ENCODE measurements at places on chromosomes 7 and 10. TPM values are rescaled to one million over a fixed set of nuclear protein-coding genes. Genes with fewer than 3 reads are reported as not detected.
A peak's percentile ranks its signal among the peaks of the same experiment; 100 is the strongest.

DGKB gene
- 2.6 TPM for total RNA-seq

TAS2R4 gene
- total RNA-seq: 1.3 TPM

PVRIG gene
- not detected for total RNA-seq

BMPR1A gene
- total RNA-seq: 129 TPM

AFAP1L2 gene
- 6.2 TPM for total RNA-seq

IRF5 gene
- 0.28 TPM for total RNA-seq

RSU1 gene
- 68.2 TPM for total RNA-seq

IGFBP3 gene
- 5.5 TPM for total RNA-seq

PTPN20 gene
- not detected for total RNA-seq

AHCYL2 gene
- 30.5 TPM for total RNA-seq

AASS gene
- 394 TPM for total RNA-seq

DNA sequence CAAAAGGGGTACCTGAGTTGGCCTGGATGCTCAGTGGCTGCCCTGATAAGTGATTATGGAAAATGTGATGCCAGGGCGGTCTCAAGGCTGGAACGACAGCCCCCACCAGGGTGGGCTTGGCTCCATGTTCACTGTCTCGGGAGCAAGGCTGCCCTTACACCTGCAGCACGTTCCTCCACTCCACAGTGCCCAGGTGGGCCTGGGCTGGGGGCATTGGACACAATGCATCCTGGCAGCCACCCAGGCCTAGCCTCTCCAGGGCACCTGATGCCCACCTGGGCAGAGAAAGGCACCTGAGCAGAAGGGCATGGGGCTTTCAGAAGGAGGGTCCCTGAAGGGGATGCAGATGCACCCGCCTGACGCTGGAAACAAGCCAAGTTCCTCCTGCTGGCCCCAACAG, 548.3 kb downstream of the DNAJB6 start:
- no peaks in the 10 kb centered on the region for H3K27me3 ChIP-seq
- H3K4me3 ChIP-seq: no peak overlapping the region
- no peak overlapping the region for H3K27ac ChIP-seq
- H3K4me1 ChIP-seq: peaks cover 5% of the 10 kb centered on the region
- no peaks in the 10 kb centered on the region for H3K36me3 ChIP-seq

GRCh38 chr7:57449904-57450303, at the start of gene ZNF716:
Gene ZNF716, plus strand, starts transcription at chr7:57450177. Its CDS starts 112 bp downstream, at chr7:57450289.
- no peak within 1 kb of the TSS for H3K27ac ChIP-seq
- H3K4me1 ChIP-seq: no peaks in the 10 kb centered on the region
- H3K4me3 ChIP-seq: no peak within 1 kb of the TSS
- no peak for DNase-seq
- H3K27me3 ChIP-seq: no peaks in the 10 kb centered on the region

DNA sequence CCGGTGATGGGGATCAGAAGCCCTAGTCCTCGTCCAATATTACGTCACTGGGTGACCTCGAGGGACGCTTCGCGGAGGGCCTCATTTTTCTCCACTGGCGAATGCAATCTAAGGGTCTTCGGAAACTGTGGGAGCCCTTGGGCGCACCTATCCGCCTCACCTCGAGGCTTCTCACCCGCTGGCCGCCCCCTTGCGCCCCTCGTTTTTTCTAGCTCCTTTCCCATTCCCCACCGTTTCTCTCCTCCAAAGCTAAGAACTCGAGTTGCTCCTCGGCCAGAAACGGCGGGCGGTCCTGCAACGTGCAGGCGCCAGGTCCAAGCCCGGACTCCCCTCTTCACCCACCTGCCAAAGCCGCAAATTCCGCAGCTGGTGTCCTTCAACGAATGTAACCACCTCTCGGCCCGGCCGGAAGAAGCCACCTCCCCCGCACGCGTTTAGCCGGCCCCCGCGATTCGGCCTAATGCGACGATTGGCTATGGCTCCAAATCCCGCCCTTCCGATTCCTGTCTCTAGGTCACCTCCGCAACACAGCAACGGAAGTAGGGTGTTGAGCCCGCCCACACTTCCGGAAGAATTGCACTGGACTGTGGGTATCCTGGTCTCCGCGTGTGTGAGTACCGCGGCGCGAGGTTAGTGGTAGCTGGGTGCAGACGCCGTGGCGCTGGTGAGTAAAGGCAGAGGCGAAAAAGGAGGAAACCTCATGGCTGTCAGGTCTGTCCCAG, at the start of the genes ATP5MK and PDCD11:
Gene ATP5MK (minus strand): TSS at position 409 of the 722 bp plus-strand sequence. CDS start 4,018 bp downstream, outside the sequence.
Gene PDCD11 (plus strand): TSS at position 560 of the 722 bp plus-strand sequence. CDS start 1,801 bp downstream, outside the sequence.
- H3K4me3 ChIP-seq: peak within 1 kb of the TSS; percentile 96
- DNase-seq: peak; percentile 85
- H3K27ac ChIP-seq: peak within 1 kb of the TSS; percentile 37
- no peaks in the 10 kb centered on the region for H3K4me1 ChIP-seq
- H3K36me3 ChIP-seq: peaks cover 19% of the 10 kb centered on the region
- no peaks in the 10 kb centered on the region for H3K27me3 ChIP-seq

- H3K4me3 ChIP-seq: no peak overlapping the region
- no peak overlapping the region for H3K27ac ChIP-seq
- H3K4me1 ChIP-seq: no peaks in the 10 kb centered on the region
- DNase-seq: no peak
Observed at GRCh38 chr7:50594136-50594535, 28.9 kb upstream of the DDC start.

DNA sequence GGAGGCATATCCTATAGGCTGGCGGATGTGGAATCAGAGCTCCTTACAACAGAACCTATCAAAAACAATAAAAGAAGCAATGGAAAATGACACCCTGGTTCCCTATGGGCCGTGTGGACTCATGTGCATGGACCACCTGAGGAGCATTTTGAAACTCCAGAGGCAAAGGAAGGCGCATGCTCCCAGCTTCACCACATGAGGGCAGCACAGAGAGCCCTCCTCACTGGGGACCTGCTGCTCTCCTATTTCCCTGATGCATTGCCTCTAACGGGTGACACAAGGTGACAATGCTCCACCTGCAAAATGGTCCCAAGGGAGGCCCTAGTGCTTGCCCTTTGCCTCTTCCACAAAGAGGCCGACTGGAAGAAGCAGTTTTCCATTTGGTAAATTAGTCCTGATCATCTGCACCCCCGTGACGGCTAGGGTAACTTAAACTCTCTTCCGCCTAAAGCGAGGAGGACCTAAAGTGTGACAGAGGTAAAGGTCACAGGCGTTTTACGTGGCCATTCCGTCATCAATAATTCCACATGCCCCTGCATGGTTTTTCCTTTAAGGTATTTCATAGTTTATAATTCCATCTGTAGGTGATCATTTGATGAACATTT, 67.7 kb downstream of the GPAM start:
- no peak overlapping the region for H3K4me3 ChIP-seq
- no peaks in the 10 kb centered on the region for H3K36me3 ChIP-seq
- no peaks in the 10 kb centered on the region for H3K27me3 ChIP-seq

- H3K27me3 ChIP-seq: no peaks in the 10 kb centered on the region
- DNase-seq: no peak
- no peak overlapping the region for H3K4me3 ChIP-seq
- H3K36me3 ChIP-seq: no peaks in the 10 kb centered on the region
- H3K27ac ChIP-seq: no peak overlapping the region
Observed at GRCh38 chr10:112755446-112756234, 194.4 kb upstream of the TCF7L2 start.

GRCh38 chr10:122362031-122362592, 12.4 kb upstream of the PLEKHA1 start:
- DNase-seq: no peak
- peaks cover 2% of the 10 kb centered on the region for H3K4me1 ChIP-seq
- H3K27ac ChIP-seq: no peak overlapping the region
- H3K4me3 ChIP-seq: no peak overlapping the region
- H3K27me3 ChIP-seq: no peaks in the 10 kb centered on the region

DNA sequence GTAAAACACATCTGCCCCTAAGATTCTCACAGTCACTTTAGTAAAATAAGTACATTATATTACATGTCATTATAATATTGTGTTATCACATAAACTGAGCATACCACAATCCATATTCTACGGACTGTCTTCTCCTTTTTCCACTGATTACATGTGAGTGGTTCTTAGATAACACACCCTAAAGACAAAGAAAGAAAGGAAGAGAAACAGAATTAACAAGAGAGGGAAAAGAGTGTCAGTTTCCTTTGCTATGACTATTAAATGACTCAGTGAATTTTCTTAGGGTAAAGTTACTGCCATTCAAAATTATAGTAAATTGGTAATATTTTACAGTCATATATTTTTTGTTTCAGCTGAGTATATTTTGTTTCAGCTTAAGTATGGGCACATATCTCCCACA, 268.3 kb downstream of the TWIST1 start:
- H3K27ac ChIP-seq: no peak overlapping the region
- no peaks in the 10 kb centered on the region for H3K4me1 ChIP-seq
- H3K27me3 ChIP-seq: no peaks in the 10 kb centered on the region
- no peak overlapping the region for H3K4me3 ChIP-seq
- no peaks in the 10 kb centered on the region for H3K36me3 ChIP-seq
- no peak for DNase-seq

GRCh38 chr7:133436014-133436428, 183.1 kb downstream of the EXOC4 start:
- no peaks in the 10 kb centered on the region for H3K27me3 ChIP-seq
- H3K4me1 ChIP-seq: peaks cover 4% of the 10 kb centered on the region
- H3K27ac ChIP-seq: no peak overlapping the region
- H3K4me3 ChIP-seq: no peak overlapping the region

- H3K4me1 ChIP-seq: peaks cover 8% of the 10 kb centered on the region
- DNase-seq: no peak
- H3K27me3 ChIP-seq: no peaks in the 10 kb centered on the region
- H3K27ac ChIP-seq: no peak overlapping the region
- no peaks in the 10 kb centered on the region for H3K36me3 ChIP-seq
Observed at GRCh38 chr10:112653215-112653614, 206.2 kb downstream of the VTI1A start.

DNA sequence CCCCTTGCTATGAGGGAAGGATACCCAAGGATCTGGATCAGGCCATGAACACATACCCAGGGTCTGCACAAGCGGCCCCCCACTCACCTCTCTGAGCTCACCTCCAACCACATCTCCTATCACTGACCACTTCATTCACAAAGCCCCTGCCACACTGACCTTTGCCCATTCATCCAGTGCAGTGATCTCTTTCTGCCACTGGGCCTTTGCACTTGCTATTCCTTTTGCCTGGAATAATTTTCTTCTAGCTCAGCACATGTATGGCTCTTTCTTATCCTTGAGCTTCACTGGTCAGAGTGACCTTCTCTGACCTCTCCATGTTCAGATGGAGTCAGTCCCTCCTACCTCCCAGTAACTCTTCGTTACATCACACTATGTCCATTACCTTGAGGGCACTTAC, 48.3 kb downstream of the ADRA2A start:
- no peaks in the 10 kb centered on the region for H3K27me3 ChIP-seq
- no peak overlapping the region for H3K4me3 ChIP-seq
- peaks cover 2% of the 10 kb centered on the region for H3K4me1 ChIP-seq
- no peaks in the 10 kb centered on the region for H3K36me3 ChIP-seq
- H3K27ac ChIP-seq: no peak overlapping the region
- DNase-seq: no peak

DNA sequence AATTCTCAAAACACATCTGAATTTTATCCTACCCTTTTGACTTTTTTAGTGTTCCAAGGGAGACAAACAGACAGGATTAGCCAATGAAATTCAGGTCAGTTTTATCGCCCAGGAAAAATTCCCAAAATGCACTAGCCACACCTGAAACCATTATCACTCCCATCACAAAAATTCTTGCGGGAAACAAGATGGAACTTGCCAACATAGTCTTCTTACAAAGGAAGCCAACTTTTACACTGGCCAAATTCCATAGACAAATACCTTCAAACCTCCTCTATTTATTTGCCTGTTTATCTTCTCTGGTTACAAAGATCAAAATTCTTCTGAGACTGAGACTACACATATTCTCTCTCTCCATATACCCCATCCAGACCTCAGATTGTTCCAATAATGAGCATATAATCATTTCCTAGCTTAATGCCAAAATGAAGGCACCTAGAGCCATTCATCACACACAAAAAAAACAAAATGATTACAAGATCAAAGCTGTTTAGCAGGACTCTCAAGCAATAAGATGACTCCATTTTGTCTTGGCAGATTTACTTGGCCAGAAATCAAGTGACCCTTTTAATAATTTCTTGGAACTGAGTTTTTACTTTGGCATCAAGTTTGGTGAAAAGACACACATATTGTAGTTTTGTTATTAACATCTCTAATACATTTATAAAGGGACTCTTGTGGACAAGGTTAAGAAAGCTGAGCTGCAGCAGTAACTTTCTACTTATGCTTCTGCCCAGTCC, 30.2 kb downstream of the MET start:
- no peaks in the 10 kb centered on the region for H3K4me1 ChIP-seq
- H3K4me3 ChIP-seq: no peak overlapping the region
- no peak for DNase-seq

DNA sequence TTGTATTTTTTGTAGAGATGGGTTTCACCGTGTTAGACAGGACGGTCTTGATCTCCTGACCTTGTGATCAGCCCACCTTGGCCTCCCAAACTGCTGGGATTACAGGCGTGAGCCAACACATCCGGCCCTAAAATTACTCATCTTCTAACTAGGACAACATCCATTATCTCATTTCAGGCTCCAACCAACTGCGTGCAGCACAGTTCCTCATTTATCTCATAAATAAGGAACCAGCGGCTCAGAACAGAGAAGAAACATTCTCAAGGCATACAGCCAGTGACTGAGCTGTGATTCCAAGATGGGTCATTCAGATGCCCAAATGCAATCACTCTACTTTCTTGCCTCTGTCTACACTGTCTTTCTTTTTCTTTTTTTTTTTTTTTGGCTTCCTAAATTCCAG, 356.1 kb downstream of the ELMO1 start:
- no peak for DNase-seq
- no peaks in the 10 kb centered on the region for H3K27me3 ChIP-seq
- no peak overlapping the region for H3K27ac ChIP-seq

DNA sequence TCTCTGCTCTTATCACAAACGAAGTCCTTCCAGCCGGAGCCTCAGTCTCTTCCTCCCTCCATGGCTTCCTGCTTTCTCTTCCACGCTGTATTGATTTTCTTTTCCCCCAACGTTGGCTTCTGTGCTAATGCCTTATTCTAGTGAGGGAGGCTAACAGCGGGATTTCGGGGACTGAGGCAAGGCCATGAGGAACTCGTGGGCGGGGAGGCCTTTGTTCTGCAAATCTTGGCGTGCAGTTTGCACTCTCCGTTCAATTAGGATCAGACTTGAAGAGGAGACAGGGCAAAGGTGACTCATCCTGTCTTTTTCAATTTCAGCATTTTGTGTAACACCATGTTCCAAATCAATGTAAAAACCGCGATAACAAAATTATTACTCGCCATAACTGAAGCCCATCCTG, 25.3 kb downstream of the EN2 start:
- H3K4me3 ChIP-seq: no peak overlapping the region
- H3K36me3 ChIP-seq: no peaks in the 10 kb centered on the region
- no peak overlapping the region for H3K27ac ChIP-seq
- H3K27me3 ChIP-seq: peaks cover 41% of the 10 kb centered on the region
- DNase-seq: no peak

GRCh38 chr7:117140921-117141320, 181.9 kb downstream of the WNT2 start:
- no peak overlapping the region for H3K27ac ChIP-seq
- H3K36me3 ChIP-seq: no peaks in the 10 kb centered on the region
- H3K4me1 ChIP-seq: peaks cover 2% of the 10 kb centered on the region
- no peak overlapping the region for H3K4me3 ChIP-seq
- no peak for DNase-seq
- no peaks in the 10 kb centered on the region for H3K27me3 ChIP-seq

- peak; percentile 84 for DNase-seq
- H3K4me1 ChIP-seq: peaks cover 20% of the 10 kb centered on the region
Observed at GRCh38 chr7:100573691-100574361, at the start of gene SAP25. Gene SAP25, minus strand, starts transcription at chr7:100573900. Its CDS starts 158 bp downstream, at chr7:100573742.

- DNase-seq: no peak
- no peak overlapping the region for H3K4me3 ChIP-seq
- no peaks in the 10 kb centered on the region for H3K36me3 ChIP-seq
- peaks cover 2% of the 10 kb centered on the region for H3K27me3 ChIP-seq
Observed at GRCh38 chr7:159027789-159028507, 116.7 kb downstream of the VIPR2 start.

- DNase-seq: peak; percentile 57
- no peak overlapping the region for H3K27ac ChIP-seq
- H3K4me3 ChIP-seq: peak overlapping the region; percentile 3
- no peaks in the 10 kb centered on the region for H3K36me3 ChIP-seq
- H3K4me1 ChIP-seq: peaks cover 17% of the 10 kb centered on the region
Observed at GRCh38 chr7:47380325-47381133, 201.4 kb downstream of the TNS3 start.
